ENCODE measurements at places on chromosomes 1 and 21.
A peak's percentile ranks its signal among the peaks of the same experiment; 100 is the strongest.

DNA sequence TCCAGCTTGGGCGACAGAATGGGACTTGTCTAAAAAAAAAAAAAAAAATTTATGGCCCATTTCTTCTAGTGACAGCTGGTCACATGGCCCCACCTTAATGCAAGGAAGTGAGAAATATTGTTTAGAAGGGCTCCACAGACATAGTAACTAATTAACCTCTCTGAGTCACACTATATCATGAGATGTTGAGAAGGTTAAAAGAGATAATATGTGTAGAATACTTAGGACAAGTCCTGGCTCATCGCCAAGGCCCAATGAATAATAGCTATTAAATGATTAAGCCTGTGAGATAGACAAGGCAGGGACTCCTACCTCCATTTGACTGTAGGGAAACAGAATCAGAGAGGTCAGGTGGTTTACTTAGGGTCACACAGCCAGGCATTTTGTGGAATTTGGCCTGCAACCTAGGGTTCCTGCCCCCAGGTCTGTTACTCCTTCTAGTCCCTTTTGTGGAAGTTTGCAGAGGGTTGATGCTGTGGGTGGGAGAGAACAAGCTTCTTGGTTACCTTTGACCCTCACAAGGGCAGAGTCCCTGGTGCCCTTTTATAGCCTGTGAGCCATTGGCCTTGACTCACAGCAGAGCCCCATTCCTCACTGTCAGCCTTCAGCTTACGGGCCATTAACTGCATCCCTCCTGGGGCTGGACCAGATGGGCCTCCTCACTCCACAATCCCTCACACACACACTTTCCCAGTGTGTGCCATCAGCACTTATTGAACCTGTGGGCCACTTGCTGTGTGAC, 48.5 kb downstream of the OPRD1 start:
- DNase-seq, result no peak

- no peak for DNase-seq
Measured at GRCh38 chr1:32012709-32013385, 821 bp upstream of the KHDRBS1 start.

- no peak for DNase-seq
Measured at GRCh38 chr1:248805876-248806275, 19.8 kb downstream of the SH3BP5L start.

DNA sequence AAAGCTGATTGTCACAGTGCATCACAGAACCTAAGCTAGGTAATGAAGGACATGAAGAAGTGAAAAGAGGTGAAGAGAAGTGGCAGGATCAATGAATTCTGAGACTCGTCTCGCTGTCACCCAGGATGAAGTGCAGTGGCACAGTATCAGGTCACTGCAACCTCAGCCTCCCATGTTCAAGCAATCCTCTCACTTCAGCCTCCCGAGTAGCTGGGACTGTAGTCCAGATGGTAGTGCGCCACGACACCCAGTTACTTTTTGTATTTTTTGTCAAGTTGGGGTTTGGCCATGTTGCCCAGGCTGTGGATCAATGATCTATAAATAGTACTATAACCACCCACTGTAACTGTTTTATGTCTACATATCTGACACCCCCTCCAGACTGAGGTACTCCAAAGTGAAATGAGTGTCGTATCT, 33.1 kb downstream of the PTP4A2 start:
- no peak for DNase-seq

DNA sequence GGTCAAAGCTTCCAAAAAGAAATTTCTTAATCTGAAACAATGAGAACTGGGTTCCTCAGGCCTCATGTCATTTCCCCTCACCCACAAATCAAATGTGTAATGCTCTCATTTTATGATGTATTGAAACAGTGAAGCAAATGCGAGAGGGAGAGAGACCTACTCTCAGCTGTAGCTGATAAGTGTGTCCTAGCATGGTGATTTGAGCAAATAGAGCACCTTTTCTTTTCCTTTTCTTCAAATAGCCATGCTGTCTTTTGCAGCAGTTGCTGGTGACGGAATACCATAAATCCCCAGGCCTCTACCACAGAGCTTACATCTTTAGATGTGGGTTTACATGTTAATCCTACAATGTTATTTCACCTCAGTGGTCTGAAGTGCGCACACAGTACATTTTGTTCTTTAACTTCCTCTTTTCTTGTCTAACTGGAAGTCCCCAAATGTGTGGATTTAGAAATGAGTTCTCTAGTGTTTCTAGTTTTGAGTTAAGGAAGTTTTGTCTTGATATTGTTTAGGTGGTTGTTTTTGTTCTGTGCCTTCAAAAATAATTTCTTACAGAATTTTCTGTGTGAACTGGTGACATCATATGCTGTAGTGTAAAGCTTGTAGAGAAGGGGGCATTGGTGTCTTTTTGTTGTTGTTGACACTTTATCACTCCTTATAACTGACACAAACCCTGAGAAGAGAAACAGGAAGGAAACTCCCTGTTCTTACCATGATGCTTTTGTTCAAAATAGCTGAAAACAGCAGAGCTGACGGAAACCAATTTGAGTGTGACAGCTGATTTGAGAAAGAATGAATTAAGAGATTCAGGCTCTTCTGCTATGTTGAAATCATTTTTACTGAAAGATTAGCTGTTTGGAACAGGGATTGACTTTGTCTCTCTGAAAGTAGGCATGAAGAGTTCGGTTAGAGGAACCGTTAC, 12.2 kb downstream of the SMAP2 start:
- DNase-seq, result peak; percentile 42

- peak; percentile 33 for DNase-seq
Measured at GRCh38 chr1:77282866-77283539, 1.2 kb downstream of the AK5 start.

- DNase-seq, result no peak
Measured at GRCh38 chr1:91809317-91809716, 76.6 kb downstream of the TGFBR3 start.

- no peak for DNase-seq
Measured at GRCh38 chr1:119179051-119179450, 38.6 kb upstream of the WARS2 start.

DNA sequence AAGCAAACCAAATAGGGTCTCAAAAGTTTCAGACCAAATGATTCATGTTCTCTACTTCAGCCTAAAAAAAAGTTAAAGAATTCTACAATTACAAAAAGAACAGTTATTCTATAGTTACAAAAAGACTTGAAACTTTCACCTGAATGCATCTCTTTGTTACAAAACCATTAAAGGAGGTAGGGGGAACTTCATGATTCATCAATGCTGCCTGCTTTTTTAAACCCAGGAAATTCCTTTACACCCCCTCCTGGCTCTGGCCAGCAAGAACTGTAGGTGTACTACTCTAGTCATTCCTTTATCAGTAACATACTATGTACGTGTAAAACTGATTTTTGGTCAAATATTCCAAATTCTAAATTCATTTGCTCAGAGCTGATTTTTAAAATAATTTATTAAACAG, 5.0 kb downstream of the FAF1 start:
- DNase-seq, result no peak

- DNase-seq, result no peak
Measured at GRCh38 chr1:89305493-89305892, 32.8 kb upstream of the GBP5 start.

- no peak for DNase-seq
Measured at GRCh38 chr1:70083519-70083918, 121.9 kb downstream of the LRRC40 start.

DNA sequence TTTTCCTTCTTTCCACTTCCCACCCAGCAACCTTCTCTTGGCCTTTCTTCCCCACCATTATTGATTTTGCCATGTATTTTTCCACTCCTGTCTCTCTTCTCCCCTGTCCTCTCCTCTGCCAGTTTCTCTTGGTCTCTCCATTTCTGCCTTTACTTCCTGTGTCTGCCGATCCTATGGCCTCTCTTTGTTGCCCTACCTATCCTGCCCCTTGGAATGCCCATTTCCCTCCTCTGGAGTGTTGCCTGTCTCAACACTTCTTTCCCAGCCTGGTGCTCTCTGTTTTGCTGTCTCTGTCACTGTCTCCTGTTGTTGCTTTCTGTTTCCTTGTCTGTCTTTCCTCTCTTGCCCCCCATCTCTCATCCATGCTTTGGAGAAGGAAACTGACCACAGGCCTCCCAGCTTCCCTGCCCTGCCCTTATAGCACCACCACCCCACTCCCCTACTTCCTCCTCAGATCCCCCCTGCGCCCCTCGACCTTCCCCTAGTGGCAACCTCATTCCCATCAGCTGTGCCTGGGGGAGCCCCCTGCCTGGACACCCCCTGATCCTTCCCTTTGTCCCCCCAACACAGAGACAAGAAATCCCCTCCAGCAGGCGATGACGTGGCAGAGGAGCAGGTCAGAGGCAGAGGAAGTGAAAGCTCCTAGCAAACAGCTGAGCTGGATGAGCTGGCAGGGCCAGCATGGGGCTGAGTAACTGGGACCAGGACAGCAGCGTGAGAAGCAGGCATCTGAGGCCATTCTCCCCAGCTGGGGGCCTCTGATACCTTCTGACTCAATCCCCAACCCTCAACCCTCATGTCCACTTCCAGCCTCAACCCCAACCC, 6.6 kb upstream of the ETV3L start:
- DNase-seq, result no peak

DNA sequence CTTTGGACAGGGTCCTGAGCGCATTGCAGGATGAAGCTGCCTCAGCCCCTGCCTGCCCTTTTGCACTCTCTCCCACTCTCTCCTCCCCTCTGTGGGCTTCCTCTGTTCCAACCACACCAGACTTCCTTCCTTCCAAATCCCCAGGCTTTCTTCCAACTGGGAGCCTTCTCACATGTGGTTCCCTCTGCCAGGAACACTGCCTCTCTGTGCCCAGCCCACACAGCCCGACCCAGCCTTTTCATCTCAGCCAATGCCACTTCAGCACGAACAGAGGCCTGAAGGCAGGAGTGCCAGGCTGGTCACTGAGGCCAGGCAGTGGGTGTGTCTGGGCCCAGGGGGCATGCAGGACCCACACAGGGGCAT, 5.9 kb downstream of the SELENON start:
- no peak for DNase-seq

DNA sequence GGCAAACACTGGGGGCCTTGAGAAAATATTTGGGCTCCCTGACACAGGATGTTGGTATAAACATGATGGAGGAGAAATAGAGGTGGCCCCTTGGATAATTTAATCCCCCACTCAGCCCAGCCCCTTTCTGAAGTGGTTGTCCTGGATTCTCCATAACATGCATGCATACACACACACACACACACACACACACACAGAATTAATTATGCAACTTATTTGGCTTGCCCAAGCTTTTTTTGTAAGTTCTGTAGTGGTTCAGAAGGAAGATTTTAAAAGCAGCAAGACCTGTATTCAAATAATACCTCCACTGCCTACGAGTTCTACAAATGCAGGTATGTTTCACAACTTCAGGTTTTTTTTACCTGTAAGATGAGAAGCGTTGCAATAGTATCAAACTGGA, 15.0 kb downstream of the ATF3 start:
- DNase-seq, result no peak

DNA sequence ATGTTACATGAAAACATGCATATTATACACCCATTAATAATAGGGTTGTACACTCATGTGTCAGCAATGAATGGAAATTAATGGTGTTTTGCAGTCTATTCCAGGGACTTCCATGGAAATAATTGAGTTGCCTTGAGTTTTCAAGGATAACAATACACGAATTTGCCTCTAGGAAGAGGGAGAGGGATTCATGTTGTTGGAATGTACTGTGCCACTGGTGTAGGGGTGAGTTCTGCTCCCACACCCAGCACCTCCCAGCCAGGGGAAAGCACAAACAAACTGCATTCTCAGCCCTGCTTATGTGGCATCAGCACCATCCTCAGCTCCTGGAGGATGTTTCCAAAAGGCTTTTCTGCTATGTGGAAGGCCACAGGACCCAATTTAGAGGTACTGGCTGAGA, 57.8 kb downstream of the BCAR3 start:
- no peak for DNase-seq

- DNase-seq, result no peak
Measured at GRCh38 chr1:181430015-181430885, 53.1 kb upstream of the CACNA1E start.

GRCh38 chr1:236163463-236164153, 21.3 kb downstream of the GPR137B start:
- no peak for DNase-seq

- DNase-seq, result no peak
Measured at GRCh38 chr1:231827337-231828105, 200.9 kb downstream of the DISC1 start.

DNA sequence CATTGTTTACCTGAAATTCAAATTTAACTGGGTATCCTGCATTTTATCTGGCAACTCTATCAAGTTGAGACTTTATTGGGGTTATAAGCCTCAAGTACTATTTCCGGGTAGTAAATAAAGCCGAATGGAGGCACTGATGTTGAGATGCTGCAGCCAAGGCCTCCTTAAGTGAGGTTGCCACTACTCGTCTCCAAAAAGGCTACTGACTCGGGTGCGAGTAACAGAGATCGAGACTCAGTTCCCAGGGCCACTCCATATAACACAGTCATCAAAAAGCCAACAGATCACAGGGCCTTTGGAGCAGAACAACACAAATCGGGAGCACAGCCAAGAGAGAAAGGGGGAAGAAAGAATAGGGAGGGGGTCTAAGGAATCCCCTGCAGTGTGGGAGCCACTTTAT, 524 bp downstream of the COPA start:
- no peak for DNase-seq

DNA sequence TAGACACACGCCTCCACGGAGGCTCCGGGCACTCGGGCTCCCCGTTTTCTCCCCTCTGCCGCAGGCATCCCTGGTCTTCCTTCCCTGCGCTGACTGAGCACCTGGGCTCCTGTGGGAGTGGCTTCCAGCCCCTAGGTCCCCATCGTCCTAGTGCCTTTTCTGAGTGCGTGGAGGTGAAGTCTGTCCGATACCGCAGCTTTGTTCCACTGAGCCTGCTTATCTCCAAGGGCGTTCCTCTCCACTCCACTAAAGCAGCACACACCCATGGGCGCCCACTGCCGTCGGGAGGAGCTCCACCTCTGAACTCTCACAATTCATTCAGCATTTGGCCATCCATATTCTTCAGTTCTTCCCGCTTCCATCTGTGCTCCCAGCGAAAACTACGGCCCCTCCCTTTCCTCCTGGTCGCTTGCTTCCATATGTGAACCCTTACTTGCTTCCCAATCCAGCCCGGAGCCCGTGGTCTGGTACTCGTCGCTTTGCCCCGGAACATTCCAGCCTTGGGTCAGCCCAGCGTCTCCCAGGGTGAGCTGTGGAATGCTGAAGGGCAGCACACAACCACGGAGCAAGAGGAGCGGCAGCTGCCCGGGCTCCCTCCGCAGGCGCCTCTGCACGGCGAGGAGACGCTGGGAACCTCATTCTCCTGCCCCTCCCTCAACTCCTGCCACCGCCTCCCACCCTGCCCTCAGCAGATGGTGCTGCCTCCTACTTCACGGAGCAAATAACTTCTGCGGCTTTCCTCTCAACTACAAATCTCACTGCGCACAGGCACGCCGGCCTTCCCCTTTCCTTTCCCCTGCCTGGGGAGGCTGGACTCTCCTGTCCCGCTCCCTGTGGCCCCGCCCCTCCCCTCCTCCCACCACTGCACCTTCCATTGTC, 27.5 kb downstream of the ATP8B2 start:
- DNase-seq, result no peak

All from activated CD8-positive, alpha-beta memory T cell treated with anti-CD3 and anti-CD28 coated beads, Interleukin-2, amount 50 U/mL, for 4 hours (primary cell).